ENCODE measurements at places on chromosomes 4 and X.

GRCh38 chrX:23228950-23229448 is 105.7 kb upstream of the PTCHD1 start:
- DNase-seq: no peak

DNA sequence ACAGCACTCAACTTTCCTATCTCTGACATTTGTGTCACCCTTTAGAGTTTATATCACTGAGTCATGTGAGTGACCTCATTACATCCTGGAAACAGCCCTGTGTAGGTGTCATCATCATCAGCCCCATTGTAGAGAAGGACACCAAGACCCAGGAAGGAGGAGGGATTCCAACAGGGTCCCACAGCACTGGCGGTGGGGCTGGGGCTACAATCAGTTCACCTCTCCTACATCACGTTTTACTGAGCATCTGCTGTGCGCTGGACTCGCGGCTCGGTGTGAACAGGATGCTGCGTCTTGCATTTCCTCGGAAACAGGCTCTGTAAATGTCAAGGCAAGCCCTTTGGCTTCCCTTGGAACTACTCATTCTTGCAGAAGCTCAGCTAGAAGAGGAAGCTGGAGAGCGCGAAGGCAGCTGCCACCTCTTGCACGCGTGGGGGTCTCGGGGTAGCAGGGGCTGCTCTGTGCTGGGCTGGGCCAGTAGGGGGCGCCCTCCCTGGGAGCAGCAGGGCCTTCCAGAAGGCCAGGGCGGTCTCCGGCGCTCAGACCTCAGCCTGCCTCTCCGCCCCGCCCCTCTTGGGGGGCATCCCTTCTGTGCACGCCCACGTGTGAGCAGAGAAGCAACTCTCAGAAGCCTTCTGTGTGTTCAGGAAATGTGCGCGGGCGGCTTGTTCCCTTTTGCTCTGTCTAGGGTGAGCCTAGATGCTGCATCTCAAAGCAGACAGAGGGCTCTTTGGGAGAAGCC is 29.0 kb downstream of the REELD1 start:
- DNase-seq: peak; percentile 61

DNA sequence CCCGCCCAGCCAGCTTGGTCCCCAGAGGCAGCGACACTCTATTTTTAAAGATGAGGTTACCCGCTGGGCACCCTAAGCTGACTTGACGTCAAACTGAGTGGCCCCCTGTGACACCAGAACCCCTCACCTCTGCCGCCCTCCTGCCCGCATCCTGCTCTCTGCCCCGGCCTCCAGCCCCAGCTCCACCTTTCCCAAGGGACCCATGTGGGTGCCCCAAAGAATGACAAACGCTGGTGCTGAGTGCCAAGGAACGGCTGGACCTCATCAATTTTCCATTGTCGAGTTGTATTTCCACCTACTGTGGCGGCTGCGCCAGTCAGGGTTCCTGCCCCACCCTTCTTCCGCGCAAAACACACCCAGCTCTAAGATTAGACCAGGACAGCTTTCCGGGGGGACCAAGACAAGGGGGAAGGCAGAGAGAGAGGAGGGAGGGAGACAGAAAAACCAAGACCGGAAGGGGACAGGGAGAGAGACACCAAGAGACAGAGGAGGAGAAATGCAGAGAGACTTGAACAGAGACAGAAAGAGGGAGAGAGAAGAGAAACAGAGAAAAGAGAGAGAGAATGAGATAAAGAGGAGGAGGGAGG is 2.0 kb downstream of the PRKX start:
- DNase-seq: peak; percentile 19

- DNase-seq: no peak
Observed at GRCh38 chr4:8084712-8085490, 73.7 kb downstream of the ABLIM2 start.

DNA sequence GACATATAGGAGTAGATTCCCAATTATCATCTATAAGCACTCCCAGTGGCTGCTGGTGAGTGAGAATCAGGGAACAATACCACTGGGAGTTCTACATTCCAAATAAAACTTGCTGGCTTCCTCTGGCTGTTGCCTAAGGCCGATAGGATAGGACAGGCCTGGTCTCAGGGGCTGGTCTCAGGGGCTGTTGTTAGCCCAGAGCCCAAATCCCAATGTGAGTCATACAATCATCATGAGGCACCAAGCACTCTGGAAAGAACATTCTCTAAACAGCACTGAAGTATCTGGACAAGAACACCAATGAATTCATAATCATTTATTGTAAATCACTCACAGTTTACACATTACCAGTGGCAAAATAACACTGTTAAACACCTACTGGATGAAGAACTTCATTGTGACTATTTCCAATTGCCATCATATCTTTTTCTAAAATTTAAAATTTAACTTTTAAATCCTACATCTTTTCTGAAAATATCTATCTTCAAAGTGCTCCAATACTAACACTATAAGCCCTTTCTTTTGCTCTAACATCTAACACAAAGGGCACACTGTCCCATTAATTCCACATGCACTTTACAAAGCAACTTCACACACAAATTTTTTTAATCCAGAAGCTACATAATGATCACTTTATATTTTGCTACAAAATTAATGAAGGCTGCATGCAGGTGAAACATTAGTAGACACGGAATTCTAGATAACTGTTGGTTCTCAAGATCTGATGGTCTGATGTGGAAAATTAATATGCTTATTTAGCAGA is 67.6 kb upstream of the TMEM150C start:
- no peak for DNase-seq

DNA sequence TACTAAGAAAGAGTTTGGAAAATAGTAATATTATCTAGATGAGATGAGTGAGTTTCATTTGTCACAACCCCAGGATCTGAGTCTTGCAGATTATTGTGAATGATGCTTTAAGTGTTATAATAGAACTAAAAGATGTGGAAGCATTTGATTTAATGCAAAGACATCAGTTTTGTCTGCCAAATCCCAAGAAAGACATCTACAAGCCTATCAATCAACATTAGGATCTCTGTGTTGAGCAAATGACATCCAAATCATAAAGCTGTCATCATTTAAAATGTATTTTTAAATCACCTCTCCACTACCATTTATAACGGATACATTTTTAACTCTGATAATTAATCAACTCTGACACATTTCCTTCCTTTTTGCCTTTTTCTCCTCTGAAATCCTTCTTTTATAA is 310.8 kb upstream of the SLIT2 start:
- no peak for DNase-seq

GRCh38 chr4:60463857-60464502 is 736.1 kb upstream of the ADGRL3 start:
- DNase-seq: no peak

DNA sequence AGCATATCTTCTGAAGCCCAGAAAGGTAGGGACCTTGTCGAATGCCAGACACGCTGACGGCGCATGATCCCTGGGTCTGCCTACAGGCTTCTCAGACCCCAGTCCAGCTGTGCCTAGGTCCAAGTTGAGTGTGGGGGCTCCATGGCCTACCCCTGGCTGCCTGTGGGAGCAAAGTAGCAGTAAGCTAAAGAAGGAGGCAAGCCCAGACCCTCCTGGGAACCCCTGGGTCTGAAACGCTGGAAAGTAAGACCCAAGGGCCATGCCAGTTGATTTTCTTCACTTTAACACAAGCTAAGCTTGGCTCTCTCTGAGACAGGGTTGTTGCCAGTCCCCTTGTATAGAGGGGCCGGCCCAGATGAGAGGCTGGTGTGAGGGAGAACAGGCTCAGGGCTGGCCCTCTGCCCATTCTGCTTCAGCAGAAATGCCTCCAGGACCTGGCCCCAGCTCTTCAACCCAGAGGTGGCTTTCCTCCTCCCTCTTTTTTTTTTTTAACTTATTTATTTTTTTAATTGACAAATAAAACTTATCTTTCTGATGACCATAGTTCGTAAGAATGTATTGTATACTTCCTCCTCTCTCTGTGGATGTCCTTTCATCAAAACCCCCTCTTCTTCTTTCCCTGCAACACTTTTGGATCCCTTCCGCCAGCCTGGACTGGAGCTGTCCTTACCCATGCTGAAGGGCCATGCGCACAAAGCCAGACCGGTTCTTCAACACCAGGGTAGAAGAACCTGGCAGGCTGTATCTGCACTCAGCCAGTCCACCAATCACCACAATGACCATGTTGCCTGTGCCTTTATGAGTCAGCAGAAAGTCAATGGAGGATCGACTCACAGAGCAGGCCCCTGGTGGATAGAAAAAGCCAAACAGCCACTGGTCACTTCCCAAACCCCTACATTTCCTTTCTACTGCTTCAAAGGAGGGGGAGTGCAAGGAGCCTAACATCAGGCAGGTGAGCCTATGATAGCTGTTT is 7.1 kb downstream of the AWAT2 start:
- DNase-seq: no peak

GRCh38 chrX:23062359-23062758 is 62.6 kb downstream of the DDX53 start:
- no peak for DNase-seq

DNA sequence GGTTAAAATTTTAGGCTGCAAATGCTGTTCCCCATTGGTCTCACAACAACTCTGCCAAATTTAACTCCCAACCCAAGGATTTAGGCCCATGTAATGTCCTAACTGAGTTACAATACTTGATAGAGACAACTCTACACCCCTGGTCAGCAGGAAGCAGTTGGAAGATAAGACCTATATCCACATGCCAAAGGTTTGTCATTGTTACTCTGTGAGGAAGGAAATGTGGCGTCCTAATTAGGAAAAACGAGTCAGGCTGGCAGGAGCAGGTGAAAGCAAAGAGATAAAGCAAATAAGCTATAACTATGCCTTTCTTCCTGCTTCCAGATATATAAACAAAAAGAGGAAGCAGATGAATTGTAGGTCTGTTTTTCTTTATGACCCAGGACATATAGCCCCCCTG is 69.1 kb downstream of the SPIN4 start:
- DNase-seq: no peak

GRCh38 chr4:38867478-38868058 is at the start of gene FAM114A1:
Gene FAM114A1 (plus strand): TSS chr4:38867806. CDS start chr4:38878079, 10,273 bp downstream.
- no peak for DNase-seq

GRCh38 chrX:50158593-50158992 is 42.2 kb downstream of the AKAP4 start:
- no peak for DNase-seq

DNA sequence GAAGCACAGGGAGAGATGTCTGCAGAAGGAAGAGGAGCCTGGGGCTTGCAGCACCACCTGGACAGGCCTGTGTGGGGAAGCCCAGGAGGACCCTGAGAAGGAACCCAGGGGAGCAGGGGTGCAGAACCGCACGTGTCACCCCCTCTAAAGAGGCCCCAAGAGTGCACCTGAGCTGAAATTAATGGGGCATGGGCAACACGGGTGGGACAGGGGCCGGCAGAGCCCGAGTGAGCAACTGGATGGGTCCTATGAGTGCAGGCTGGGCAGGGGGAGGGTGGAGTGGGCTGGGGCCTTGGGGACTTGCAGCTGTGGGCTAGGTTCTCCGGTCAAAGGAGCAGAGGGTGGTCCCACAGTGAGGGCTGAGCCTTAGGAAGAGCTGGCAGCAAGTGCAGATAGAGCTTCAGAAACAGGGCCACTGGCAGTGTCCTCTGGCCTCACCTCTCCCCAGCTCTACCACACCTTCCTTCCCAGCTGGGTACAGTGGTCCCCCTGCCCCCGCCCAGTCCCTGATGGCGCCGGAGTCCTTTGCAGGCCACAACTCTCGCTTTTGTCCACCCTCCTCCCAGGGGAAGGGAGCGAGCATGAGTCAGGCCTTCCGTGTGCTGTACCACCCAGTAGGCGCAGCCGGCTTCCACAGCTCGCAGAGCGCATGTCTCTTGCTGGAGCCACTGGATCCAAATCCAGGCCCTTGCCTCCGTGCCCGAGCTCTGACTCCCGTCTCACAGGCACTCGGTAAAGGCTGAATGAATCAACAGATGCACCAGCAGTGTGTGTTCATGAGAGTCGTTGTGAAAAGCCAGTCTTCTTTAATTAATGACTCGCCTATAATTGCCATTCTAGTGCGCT is 131.6 kb downstream of the HMX1 start:
- DNase-seq: no peak

DNA sequence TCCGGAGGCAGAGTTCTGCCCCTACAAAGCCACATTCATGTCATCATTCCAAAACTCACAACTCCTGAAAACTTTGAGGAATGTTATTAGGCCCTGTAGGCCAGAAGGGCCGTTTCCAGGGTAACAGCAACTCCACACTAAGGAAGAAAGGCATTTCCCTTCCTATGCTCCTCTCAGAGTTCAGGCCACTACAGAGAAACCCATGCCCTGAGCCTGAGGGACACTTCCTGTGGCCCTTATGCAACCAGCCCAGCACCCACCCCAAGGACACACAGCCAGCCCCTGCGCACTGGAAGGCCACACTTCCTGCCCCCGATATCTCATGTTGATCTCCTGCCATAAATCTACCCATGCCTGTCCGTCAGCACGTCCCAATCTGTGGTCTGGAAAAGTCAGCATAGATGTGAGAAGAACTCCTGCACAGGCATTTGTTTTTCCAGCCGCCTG is 289.3 kb downstream of the BCOR start:
- DNase-seq: no peak

- DNase-seq: no peak
Observed at GRCh38 chr4:83569987-83570386, 34.1 kb downstream of the GPAT3 start.

- no peak for DNase-seq
Observed at GRCh38 chr4:183563874-183564273, 59.0 kb downstream of the ING2 start.

GRCh38 chr4:64584981-64585557 is 175.8 kb upstream of the TECRL start:
- no peak for DNase-seq

DNA sequence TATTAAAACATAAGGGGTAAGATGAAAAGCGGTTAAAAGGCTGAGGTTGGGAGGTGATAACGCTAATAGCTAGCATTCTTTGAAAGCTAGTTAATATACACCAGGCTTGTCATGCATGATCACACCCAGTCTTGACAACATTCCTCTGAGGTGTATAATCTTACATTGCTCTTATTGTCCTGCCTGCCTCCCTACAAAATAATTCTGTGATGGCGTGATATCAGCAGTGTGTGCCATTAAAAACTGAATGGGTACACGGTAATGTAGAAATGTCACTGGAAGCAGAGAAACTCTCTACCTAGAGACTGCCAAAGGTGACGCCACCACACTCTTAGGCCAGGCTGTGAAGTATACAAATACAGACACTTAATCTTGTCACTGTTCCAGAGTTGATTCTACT is 68.1 kb downstream of the DIAPH2 start:
- DNase-seq: no peak

DNA sequence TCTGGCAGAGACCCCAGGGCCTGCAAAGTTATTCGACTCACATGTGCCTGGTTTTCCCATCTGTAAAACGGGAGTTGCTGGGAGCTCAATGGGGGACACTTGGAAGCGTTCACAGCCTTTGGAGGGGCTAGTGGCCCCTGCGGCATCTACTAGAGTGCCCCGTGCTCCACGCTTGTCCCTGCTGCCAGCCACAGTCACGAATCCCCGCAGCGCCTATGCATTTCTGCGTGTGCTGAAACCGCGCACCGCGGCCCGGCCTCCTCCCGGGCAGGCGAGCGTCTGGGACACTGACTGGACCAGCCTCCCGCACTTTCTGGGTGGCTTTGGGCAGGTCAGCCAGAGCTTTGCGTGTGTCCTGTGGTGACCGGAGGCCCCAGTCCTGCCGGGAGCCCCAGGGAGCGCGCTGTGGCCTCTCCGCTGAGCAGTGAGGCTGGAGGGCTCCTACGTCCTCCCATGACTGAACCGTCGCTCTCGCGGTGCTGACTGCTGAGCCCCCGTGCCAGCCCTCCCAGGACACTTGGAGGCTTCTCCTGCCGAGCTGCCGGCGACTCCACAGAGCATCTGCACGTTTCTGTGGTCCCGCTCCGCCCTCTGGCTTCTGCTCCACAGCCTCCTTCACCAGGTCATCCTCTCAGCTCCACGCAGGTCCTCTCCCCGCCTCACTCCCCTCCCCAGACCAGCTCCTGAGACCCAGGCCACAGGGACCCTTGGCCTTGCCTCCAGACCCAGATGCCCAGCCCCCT is 36.3 kb downstream of the PIGG start:
- DNase-seq: no peak
